ENCODE measurements at places on chromosomes 2 and 18.

DNA sequence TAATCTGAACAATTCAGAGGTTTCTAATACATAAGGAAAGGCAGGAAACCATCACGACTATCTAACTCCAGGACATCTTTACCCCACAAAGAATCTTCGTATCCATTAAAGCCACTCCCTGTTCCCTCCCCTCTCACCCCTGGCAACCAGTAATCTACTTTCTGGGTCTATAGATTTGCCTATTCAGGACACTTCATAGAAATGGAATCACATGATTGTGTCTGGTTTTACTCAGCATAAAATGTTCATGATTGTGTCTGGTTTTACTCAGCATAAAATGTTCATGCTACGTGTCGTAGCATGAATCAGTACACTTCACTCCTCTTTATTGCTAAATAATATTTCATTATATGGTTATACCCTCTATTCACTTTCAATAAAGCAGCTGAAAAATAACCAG is 11.6 kb downstream of the FECH start:
- no peak for DNase-seq

DNA sequence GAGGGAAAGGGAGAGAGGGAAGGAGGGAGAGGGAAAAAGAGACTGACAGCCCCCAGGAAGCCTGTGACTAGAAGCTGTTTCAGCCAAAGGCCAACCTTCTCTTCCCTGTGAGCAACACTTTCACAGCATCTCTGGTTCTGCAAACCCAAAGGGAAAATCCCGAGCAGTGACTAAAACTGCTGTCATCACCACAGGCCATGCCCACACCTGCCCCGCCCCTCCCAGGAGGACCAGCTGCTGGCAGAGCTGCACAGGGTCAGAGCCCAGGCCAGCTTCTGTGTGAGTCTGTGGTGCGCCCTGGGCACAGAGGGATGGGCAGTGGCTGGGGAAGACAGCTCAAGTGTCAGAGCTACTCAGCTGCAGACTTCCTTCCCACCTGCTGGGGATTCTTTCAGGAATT is 64.9 kb upstream of the OTOS start:
- no peak for DNase-seq

DNA sequence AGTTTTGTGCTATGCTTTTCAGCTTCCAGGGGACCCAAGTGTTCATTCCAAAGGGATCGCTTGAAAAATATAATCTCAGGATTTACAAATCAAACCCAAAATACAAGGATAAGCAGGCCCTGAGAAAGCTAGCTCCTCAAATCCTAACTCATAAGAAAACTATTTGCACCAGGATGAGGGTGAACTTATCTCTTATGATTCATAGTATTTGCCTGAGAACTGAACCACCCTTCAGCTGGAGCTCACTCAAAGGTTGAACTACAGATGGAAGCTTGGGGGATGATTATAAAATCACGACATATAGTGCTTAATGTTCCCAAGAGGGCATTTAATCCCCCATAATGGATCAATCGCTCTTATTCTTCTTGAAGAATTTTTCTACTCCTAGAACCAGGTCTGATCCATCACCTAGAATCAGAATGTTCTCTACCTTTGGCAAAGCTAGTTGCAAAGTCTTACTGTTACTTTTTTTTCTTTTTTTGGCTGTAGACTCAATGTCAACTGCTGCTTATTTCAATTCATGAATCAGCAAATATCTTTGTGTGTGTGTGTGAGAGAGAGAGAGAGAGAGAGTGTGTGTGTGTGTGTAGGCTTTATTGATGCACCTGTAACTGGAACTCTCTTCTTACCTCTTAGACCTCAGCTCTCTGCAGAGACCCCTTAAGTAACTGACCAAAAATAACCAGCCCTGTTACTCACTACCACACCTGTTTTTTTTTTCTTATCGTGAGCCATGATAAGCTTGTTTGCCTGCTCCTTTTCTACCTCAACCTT is 44.8 kb downstream of the ARL4C start:
- no peak for DNase-seq

DNA sequence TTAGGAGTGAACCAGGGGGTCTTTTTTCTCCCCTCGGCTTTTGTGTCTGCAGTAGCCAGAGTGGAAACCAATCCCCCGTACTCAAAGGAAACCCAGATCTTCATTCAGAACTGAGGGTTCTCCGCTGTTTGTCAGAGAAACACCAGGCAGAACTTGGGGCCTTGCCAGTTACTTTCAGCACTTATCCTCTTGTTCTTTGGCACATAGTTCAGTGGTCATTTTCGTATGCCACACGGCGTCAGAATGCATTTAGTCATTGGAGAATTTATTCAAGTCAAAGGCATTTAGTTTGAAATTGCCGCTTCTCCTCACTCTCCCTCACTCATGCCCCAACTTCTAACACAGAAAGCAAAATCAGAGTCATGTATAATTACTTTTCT is 102.9 kb downstream of the CABLES1 start:
- no peak for DNase-seq

DNA sequence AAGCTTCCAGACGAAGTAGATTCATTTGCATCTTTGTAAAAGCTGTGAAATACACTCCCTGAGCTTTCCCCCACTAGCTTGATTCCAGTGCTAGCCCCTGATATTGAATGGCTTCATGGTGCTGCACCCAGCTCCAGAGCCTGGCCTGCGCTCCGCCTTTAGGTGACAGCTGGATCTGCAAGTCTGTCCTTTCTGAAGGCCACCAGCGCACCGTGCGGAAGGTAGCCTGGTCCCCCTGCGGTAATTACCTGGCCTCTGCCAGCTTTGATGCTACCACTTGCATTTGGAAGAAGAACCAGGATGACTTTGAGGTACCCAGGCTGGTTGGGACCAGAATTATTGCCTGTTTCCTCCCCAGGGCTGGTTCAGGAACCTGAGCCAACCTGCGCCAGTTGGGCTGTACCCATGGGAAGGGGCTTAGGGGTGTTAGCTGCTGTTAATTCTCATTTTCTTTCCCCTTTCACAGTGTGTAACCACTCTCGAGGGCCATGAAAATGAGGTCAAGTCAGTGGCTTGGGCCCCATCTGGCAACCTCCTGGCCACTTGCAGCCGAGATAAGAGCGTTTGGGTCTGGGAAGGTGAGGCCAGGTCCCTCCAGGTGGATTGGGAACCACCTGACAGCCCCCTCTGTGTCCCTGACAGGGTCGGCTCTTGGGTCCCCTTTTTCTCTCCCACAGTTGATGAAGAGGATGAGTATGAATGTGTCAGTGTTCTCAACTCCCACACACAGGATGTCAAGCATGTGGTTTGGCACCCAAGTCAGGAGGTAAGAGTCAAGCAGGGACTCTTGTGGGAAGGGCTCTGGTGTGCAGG is 1.3 kb downstream of the CIAO1 start:
- DNase-seq = no peak

All from NCI-H1930 (cell line).